A549 treated with AZD2906 at 1 μM for 4 hours (cell line): ENCODE measurements at places on chromosomes 5 and 9. TPM values are rescaled to one million over a fixed set of nuclear protein-coding genes. Genes with fewer than 3 reads are reported as not detected.

The TYRP1 gene
- total RNA-seq: 0.17 TPM in 1 of 5 replicates, not detected in the others

The BSPRY gene
- total RNA-seq: 0.07 to 0.12 TPM (median 0.09 TPM) in 5 replicates

The TMEM38B gene
- 13.8 to 14.7 TPM (median 14.2 TPM) in 5 replicates for total RNA-seq

The PPP2R2B gene
- total RNA-seq: 0.03 to 0.14 TPM (median 0.10 TPM) in 4 of 5 replicates, not detected in the other

The COL5A1 gene
- 28.9 to 46.9 TPM (median 42.0 TPM) in 5 replicates for total RNA-seq

The TMEFF1 gene
- total RNA-seq: 0.46 to 1.4 TPM (median 1.2 TPM) in 5 replicates
